ENCODE measurements at places on chromosomes 6 and 20. TPM values are rescaled to one million over a fixed set of nuclear protein-coding genes. Genes with fewer than 3 reads are reported as not detected.

ARID1B gene
- total RNA-seq, result 16.0 TPM

GPLD1 gene
- 0.77 TPM for total RNA-seq

ADAM33 gene
- total RNA-seq, result 0.05 TPM

MCHR2 gene
- not detected for total RNA-seq

CDH26 gene
- total RNA-seq, result not detected

CALHM4 gene
- not detected for total RNA-seq

FAM83B gene
- total RNA-seq, result not detected

PRL gene
- total RNA-seq, result not detected

TXLNB gene
- total RNA-seq, result not detected

GJA10 gene
- not detected for total RNA-seq

SIRPA gene
- 22.8 TPM for total RNA-seq

GPR6 gene
- total RNA-seq, result not detected
